Stimulated activated CD4-positive, alpha-beta T cell treated with anti-CD3 and anti-CD28 coated beads, Interleukin-4, amount 100 ng/mL, for 24 hours (primary cell): ENCODE measurements at places on chromosomes 5 and 9.

DNA sequence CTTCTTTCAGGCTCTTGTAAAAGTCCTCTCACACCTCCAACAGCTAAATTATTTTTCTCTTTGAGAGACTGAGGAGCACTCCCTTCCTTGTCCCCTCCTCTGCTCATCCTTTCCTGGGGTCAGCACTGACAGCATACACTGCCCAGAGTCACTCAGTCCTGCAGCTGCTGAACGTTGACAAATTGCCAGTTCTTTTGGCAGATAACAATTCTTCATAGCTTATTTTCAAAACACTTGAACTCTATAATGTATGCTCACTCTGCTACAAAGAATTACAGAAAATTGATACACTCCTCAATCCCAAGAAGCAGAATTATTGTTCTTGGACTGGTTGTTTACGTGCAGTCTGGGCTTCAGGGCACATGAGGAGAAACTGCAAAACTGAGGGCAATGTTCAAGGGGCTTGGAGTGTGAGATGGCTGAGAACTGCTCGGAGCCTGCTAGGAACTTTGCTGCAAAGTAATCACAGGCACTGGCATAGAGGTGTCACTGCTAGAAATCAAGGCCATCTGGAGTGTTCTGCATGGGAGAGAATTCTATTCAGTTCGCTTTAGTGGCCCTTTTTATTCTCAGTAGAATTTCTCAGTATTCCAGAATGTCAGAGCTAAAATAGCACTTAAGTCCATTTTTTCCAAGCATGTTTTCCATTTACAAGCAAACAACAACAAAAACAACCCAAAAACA lies 96.4 kb upstream of the SPOCK1 start:
- no peak for DNase-seq

DNA sequence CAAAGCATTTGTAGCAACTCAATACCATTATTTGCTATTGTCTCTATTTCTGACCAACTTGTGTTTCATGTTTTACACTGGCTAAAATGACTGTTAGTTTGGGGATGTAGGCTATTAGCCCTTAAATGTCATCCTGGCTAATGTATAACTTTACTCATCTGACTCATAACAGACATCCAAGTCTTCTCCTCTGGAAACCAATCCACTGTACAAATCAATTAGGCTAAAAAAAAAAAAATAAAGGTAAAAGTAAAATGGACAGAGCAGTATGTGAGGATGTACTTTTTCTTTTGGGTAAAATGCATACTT lies 20.6 kb downstream of the MEGF9 start:
- no peak for DNase-seq

DNA sequence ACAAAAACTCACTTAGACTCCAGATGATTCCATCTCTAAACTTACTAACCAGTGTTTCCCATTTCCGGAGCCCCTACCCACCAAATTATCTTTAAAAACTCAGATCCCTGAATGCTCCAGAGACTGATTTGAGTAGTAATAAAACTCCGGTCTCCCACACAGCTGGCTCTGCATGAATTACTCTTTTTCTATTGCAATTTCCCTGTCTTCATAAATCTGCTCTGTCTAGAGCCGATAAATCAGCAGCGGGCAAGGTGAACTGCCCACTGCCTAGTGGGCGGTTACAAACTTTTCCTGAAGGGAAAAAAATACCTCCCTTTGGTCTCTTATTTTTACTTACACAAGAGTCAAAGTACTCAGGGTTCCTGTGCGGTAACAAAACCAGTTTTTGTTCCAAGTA lies 624.4 kb upstream of the RORB start:
- DNase-seq, result no peak

DNA sequence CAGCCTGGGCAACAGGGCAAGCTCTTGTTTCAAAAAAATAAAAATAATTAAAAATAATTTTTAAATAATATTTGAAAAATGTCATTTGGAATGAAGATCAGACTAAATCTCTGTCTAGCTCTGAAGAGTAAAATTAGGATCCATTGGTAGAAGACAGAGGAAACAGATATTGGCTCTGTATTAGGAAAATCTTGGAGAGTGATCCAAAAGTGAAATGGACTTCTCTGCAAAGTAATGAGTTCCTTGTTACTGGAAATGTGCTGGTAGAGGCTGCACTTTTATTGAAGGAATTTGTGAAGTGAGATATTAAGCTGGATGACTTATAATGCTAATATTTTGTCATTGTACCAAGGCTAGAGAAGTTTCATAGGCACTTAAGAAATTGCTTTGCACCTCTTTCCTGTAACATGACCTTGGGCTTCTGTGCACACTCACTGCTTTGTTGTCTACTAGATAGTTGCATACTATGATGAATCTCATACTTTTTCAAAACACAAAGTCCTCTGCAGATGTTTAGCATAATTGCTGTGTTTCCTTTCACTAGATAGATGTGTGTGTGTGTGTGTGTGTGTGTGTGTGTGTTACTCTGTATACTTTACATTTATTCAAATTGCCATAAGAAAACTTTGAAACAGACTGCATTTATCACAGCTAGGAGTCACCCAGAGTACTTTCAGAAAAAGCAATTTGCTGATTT lies 13.1 kb downstream of the THBS4 start:
- no peak for DNase-seq

- DNase-seq, result no peak
Measured at GRCh38 chr9:114376586-114377445, 11.0 kb downstream of the AKNA start.

DNA sequence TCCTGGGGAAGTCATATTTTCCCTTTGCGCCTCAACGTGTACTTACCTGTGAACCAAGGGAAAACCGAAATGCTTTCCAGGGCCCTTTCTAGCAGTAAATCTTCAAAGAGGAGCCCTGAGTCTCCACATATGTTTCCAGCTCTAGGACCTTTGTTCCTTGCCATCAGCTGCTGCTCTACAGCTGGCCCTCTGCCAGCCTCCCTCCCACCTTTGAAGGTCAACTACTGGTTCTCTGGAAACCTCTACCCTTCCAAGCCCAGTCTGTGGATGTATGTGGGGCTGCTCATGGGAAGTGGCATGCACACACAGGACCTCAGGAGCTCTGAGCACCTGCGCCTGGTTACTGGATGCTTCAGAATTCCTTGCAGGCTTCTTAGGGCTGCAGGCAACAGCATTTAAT lies 117.2 kb downstream of the PSD2 start:
- DNase-seq, result no peak

DNA sequence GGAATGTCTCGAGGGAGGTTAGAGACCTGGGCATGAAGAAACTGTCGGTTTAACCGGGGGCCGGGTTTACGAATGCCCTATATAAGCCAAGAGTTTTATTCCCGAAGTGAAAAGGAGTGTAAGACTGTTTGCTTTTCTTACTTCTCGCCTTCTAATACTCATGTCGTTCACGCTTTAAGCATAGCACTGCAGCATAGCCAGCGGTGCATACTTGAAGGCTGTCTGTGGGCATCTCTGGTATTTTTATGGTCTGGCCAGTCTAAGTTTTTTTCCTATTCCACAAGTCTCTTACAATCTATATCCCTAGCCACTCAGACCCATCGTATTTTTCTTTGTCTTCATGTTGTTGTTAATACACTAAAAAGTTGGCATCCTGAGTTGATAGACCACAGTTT lies 1.2 kb downstream of the UHRF2 start:
- DNase-seq, result no peak

DNA sequence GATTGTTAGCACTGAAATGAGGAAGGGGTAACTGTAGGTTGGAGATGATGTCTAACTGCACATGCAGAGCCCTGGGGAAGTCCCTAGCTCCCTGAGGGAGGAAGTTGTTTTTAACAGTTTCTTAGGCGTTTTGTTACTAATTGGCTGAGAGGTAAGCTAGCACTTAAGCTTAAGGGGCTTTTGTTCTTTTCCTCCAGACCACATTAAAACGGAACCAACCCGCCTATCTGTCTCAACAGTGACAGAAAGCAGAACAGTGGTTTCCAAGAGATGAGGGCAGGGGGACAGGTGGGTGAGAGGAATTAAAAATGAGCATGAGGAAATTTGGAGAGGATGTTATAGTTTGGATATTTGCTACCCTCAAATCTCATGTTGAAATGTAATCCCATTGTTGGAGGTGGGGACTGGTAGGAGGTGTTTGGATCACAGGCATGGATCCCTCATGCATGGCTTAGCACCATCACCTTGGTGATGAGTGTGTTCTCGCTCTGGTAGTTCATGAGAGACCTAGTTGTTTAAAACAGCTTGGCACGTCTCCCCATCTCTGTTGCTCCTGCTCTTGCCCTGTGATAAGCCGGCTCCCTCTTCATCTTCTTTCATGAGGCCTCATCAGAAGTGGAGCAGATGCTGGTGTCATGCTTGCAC lies 38.9 kb downstream of the LYRM7 start:
- peak; percentile 57 for DNase-seq

GRCh38 chr5:142984011-142984410 lies 213.8 kb downstream of the ARHGAP26 start:
- DNase-seq, result no peak

DNA sequence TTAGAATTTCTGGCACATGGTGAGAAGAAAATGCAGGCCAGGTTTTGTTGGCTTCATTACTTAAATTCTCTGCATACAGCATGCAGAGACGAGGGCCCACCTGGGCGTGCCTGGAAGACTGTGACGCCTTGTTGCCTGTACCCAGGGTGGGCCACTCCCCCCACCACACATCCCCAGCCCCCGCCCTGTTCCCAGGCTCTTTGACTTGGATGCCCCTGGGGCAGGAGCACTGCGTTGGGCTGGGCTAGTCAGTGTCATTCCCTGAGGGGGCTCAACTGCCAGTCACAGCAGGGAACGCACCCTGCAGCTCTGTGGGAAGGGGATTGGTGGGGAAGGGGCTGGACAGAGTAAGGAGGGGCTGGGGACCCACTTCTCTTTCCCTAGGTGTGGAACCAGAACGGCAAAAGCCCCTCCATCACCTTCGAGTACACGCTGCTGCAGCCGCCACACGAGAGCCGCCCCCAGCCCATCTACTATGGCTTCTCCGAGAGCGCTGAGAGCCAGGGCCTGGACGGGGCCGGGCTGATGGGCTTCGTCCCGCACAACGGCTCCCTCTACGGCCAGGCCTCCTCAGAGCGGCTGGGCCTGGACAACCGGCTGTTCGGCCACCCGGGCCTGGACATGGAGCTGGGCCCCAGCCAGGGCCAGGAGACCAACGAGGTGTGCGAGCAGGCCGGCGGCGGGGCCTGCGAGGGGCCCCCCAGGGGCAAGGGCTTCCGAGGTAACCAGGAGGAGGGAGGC lies 19.6 kb downstream of the ADAMTSL2 start:
- DNase-seq, result no peak

GRCh38 chr9:91729558-91729842 lies 220.5 kb downstream of the ROR2 start:
- DNase-seq, result no peak

GRCh38 chr9:23731353-23731752 lies 94.7 kb downstream of the ELAVL2 start:
- DNase-seq, result no peak

DNA sequence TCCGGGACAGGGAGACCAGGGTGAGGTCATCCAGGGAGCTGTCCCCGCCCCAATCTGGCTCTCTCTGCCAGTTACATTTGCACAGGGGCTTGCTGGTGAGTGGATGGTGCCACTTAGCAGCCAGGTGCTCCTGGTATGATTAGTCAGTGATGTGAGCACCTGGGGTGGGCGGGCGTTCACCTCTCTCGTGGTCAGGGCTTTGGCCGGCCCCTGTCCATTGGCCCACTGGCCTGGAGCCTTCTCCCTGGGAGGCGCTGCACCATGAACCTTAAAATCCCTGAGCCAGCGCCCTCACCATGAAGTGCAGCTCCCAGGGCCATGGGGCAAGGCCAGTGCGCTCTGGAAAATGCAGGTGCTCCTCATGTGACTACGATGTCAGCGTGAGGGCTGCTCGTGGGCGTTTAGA lies 2.0 kb downstream of the NKD2 start:
- DNase-seq, result no peak

DNA sequence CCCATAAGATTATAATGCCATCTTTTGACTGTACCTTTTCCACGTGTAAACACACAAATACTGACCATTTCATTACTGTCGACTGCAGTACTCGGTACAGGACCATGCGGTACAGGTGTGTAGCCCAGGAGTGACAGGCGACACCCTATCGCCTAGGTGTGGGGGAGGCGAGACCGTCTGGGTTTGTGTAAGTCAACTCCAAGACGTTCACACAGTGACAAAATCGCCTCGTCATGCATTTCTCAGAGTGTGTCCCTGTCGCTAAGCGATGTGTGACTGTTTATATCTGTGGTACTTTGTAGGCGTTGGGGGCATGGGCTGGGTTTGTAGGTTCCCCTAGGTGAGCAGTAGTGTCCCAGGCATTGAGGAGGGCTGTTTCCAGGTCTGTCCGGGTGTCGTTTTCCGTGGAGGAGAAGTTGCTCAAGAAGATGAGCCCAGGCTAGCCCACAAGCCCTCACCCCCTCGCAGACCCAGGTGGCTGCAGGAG lies 20.3 kb downstream of the NEK6 start:
- no peak for DNase-seq
